ENCODE measurements at places on chromosomes 1 and 21. TPM values are rescaled to one million over a fixed set of nuclear protein-coding genes. Genes with fewer than 3 reads are reported as not detected.

Gene SHISAL2A
- 2.8 TPM for total RNA-seq

Gene BEND5
- 3.7 TPM for total RNA-seq

Gene OXCT2
- total RNA-seq, result 0.47 TPM

Gene DNAJC28
- total RNA-seq, result 0.52 TPM

DNA sequence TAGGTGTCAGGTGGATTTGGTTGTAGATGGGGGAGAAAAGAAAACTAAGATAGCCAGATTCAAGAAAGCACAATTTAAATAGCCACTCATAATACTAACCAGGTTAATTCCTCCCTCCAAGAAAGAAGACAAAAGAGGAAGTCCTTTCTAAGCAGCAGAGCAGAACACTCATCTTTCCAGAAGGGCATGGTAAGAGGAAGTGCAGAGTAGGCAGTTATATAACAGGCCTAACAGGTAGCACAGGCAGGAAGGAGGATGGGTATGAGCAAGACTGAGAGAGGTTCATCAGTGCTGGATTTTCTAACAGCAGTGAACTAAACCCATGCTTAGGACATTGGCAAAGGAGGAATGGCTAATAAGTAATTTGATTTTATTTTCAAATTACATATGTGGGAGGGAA, 517.5 kb downstream of the PLPP3 start:
- DNase-seq, result no peak

GRCh38 chr1:115430441-115431158, 92.6 kb upstream of the NGF start:
- no peak for DNase-seq

DNA sequence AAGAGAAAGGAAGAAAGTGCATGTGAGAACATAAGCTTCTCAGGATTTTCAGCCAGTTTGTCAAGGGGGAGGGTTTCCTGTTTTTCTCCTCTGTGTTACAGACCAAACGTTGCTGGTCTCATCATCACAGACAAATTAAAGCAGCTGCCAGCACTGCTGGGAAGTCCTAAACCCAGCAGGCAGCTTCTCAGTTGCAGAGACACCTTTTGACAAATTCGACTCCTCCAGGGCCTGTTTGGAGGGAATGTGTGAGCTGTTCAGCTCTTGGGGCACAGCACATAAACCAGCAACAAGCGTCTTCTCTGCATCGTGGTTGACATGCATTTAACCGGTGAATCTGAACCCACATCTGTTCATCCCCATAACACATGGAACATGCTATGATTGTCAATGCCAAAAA, 454.6 kb upstream of the RUNX1 start:
- DNase-seq, result no peak

- DNase-seq, result no peak
Measured at GRCh38 chr1:70034403-70034802, 171.0 kb downstream of the LRRC40 start.

GRCh38 chr21:45374826-45375455, 30.0 kb upstream of the COL18A1 start:
- DNase-seq, result no peak

DNA sequence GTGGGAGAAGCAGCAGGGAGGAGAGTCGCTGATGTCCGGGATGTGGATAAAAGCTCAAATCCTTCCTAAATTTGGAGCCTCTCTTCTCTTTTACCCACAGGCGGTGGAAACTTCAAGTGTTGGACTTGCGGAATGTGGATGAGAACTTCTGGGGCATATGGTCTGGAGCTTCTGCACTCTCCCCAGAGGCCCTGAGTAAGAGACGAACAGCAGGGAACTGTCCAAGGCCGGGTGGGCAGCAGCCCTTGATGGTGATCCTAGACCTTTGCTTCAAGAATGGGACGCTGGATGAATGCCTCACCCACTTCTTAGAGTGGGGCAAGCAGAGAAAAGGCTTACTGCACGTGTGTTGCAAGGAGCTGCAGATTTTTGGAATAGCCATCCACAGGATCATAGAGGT, 1.9 kb downstream of the PRAMEF12 start:
- no peak for DNase-seq

GRCh38 chr1:201212461-201213055, 21.9 kb downstream of the IGFN1 start:
- DNase-seq, result no peak

DNA sequence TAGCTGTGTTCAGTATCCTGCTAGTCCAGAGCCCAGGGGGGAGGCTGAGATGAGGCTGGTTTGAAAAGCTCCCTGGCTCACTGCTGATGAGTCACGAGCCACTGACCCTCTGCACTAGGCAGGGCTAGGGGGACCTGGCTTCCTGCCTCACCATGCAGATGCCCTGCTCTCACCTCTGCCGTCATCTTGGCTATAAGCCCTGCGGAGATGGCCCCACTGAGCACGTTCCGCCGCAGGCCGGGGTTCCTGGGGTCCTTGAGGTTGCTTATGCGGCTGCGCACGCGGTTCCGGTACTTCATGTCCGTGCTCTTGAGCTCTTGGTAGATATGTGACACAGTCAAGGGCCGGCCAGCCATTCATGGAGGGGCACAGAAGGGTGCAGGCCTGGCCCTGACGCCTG, 24.1 kb upstream of the ZNF436 start:
- DNase-seq, result no peak

DNA sequence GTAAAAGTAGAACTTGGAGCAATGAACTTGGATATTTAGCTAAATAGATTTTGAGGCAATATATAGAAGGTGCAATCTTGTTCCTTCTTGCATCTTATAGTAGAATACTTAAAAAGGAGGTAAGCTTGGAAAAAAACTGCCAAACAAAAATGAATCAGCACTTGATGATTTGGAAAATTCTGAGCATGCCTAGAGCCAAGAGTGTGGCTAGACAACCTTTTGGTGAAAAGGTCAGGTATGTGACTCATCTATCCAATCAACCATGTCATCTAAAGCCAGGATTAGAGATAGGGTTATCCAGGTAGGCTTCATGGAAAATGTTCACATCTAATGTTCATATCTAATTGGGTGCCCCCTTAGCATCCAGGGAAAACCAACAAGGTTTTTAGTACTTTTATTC, 515.0 kb downstream of the COL11A1 start:
- DNase-seq, result no peak

DNA sequence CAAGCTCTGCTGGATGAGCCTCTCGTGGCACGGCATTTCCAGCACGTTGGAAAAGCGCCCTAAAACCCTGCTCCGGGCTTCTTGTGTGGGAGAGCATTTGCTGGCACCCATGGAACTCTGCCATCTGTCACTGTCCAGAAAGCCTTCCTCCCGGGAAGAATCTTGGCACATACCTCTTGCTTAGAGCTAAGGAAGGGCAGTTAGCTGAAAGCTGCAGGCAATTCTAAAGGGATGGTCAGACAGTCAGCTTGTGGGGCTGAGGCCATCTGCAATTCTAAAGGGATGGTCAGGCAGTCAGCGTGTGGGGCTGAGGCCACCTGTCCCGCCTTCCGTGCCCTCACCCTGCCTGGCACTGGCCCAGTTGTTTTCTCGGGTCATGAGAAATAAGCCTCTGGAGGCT, 139.0 kb upstream of the TMEM51 start:
- DNase-seq, result no peak

DNA sequence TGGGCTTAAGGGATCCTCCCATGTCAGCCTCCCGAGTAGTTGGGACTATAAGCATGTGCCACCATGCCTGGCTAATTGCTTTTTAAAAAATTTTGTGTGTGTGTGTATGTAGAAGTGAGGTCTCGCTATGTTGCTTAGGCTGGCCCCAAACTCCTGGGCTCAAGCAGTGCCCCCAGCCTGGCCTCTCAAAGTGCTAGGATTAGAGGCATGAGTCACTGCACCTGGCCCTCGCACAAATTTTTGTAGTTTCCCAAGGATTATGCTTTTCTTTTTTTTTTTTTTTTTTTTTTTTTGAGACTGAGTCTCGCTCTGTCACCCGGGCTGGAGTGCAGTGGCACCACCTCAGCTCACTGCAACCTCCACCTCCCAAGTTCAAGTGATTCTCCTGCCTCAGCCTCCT, 144.4 kb upstream of the HNRNPU start:
- DNase-seq, result no peak

DNA sequence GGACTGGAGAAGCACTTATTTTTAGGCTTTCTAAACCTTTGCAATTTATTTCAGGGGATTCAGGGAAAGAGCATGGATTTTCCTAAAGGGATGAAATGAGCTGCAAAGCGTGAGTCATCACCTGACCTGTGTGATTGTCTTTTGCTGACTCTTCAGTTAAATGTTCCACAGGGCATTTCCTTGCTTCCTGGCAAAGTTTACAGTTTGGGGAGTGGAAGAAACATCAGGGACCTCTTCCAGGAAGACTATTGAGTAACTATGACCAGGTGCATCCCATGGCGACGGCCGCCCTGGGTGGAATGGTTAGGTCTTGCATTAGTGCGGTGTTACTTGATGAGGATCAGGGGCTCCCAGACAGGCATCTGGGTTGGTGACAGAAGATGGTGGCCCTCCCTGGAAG, 79.5 kb upstream of the SIPA1L2 start:
- DNase-seq, result no peak

GRCh38 chr1:47533793-47534328, 96.0 kb downstream of the FOXD2 start:
- DNase-seq, result no peak

DNA sequence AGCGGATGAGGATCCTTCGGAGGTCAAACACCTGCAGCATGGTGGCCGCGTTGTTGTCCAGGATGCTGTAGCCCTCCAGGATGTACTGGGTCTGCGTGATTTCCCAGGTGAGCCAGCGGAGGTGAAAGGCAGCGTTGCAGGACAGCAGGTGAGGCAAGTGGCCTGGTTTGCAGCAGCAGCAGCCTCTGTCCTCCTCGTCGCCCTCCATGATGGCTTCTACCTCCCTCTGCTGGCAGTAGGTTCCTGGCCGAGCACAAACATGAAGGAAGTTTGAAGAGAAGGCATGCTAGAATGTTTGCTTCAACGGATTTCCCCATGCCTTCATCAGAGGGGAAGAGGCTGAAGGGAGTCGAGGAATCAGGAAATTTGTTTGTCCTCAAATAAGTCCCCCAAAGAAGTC, 74.7 kb downstream of the NTPCR start:
- no peak for DNase-seq

DNA sequence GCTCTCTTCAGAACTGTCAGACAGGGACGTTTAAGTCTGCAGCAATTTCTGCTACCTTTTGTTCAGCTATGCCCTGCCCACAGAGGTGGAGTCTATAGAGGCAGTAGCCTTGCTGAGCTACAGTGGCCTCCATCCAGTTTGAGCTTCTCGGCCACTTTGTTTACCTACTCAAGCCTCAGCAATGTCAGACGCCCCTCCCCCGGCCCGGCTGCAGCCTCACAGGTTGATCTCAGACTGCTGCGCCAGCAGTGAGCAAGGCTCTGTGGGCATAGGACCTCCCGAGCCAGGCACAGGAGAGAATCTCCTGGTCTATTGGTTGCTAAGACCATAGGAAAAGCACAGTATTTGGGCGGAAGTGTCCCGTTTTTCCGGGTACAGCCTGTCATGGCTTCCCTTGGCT, 89.9 kb upstream of the PDC start:
- no peak for DNase-seq

DNA sequence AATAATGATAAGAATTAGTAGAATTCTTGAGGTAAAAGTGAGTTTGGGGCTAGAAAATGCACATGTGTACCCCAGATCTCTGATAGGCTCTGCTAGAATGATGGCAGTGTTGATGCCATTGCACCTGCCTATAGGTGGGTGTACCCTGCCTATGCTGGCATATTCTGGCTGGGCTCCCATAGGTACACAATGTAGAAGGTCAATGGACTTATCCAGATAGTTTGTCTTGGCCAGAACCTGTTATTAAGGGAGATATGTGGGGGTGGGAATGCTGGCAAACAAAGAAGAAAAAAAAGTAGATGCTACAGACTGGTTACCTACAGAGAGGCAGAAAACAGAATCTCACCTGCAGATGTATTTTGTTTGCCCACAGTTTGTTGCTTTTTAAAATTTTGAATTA, 14.1 kb upstream of the KLHDC8A start:
- no peak for DNase-seq

- no peak for DNase-seq
Measured at GRCh38 chr1:181124291-181124751, 35.8 kb downstream of the IER5 start.

DNA sequence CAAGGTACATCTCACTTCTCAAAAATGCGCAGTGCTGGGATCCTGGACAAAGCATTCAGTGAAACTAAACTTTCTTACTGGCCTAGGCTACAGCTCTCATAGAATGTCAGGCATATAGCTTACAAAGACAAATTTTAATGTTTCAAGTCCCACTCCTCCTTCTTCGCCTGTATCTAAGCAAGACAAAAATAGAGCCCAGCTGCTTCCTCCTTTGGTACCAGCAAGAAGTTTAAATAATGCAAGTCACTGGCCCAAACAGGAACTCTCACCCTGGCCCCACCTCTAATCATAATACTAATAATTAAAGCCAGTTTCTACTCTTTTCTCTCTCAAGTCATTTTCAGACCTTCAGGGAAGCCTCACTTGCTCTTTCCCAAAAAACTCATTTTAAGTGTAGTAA, 1267.9 kb downstream of the MRPL39 start:
- no peak for DNase-seq

DNA sequence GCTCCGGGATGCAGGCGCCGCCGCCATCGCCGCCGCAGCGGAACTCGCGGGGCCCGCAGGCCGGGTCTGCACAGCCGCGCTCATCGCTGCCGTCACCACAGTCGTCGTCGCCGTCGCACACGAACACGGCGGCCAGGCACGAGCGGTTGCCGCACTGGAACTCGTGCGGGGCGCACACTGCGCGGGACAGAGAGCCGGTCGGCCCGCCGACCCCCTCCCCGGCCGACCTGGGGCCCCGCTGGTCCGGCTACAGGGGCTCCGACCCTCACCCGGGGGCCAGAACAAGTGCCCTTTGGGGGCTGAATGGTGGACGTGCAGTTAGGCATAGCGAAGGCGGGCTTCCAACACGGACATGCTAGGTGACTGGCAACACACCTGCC, 38.6 kb upstream of the MAGOH start:
- peak; percentile 32 for DNase-seq

DNA sequence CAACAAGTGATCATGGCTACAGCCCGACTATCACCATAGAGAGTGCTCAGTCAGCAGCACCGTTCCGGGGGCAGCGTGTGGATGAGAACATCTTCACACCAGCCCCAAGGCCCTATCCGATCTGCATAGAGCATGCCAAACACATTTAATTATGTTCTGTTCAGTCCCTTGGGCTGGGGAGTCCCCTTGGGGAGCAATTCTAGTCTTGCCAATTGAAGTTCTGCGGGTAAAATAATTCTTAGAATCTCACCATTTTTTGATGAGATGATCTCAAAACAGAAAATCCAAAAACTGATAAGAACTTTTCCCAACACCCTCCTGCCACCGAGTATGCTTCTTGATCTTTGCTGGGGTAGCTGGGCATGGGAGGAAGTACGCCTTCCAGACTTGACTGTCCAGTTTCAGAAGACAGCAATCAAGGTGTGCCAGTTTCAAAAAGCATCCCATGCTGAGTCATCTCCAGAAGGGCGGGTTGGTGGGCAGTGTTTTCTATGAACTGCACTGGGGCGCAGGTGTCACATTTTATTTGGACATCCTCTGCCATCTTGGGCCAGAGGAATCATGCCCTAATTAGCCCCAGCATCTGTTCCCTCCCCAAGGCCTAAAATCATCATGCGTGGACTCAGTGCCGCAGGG, 20.8 kb upstream of the PTPRF start:
- DNase-seq, result no peak

GRCh38 chr1:180631194-180631765, 542 bp upstream of the XPR1 start:
- no peak for DNase-seq
